ENCODE measurements at places on chromosomes 5 and 9.

DNA sequence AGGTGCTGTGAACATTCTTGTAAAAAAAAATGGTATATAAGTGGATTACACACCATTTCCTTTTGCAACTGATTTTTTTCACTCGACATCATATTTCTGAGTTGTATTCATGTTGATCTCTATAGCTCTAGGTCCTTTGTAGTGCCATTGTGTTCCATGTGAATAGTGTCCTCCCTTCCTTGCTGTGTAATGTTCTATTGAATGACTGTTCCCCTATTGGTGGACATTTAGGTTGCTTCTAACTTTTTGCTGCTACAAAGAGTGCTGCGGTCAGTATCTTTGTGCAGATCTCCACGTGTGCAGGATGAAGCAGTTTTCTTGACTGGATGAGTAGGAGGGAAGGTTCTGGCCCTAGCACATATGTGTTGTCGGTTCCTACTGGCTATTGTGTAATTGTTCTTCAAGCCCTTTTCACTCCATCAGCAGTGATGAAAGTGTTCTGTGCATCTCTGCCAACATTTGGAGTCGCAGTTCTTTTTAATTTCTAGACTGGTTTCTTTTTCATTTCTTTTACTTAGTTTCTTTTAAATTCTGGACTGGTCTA is 20.2 kb downstream of the DAB2IP start:
- no peak for DNase-seq

DNA sequence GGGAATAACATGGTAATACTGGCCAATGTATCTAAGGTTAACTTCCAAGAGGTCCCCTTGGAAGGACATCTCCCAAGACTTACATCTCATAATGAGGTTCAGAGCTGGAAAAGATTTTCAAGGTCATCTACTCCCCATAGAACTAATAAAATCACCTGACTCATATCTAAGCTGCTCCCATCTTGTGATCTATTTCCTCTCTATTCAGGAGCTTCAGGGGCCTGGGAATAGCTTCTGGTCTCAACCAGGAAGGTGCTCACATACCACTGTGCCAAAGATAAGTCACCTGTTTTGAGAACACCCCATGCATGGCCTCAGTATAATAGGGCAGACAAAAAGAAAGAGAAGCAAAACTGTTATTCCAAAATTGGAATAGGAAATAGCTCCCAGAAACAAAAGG is 74.2 kb downstream of the OXCT1 start:
- DNase-seq: no peak

DNA sequence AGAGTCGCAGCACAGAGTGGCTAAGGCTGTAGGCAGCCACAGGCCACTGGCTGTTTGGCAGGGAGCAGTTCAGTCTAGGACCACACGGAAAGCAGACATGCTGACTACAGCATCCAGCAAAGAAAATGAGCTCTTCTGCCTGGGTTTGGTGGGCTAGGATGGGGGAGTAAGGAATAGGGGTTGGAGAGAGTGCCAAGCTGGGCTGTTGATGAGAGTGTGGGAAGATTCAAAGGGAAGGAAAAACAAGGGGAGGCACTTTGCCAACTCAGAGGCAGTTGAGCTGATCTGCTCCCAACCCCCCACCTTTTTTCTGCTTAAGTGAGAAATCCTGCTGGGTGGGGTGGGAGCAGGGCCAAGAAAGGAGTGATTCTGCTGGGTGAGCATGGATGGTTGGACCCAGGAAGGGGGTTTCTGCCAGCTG is 35.9 kb downstream of the SVEP1 start:
- DNase-seq: no peak

- no peak for DNase-seq
Observed at GRCh38 chr9:76534026-76534425, 75.0 kb downstream of the GCNT1 start.

- DNase-seq: no peak
Observed at GRCh38 chr9:112705768-112706427, 12.0 kb downstream of the INIP start.

- no peak for DNase-seq
Observed at GRCh38 chr5:149760854-149761187, 30.7 kb downstream of the PPARGC1B start.

DNA sequence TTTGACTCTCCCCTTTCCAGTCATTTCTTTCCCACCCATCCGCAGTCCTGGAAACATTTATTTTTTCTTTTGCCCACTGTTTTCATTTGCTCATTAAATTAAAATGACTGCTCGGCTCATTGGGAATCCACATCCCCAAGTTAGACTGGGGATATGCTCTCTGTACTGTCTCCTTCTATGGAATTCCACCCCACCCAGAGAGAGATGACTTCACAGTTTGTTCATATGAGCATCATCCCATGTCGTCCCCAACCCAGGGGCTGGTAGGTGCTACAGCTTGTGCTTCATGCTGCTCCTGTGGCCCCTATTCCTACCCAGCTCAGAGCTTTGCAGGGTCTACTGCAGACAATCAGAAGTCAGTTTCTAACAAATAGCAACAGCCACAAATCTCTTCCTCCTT is 16.5 kb upstream of the RARS1 start:
- DNase-seq: no peak
